Activated naive CD4-positive, alpha-beta T cell (primary cell): ENCODE measurements at places on chromosomes 4 and X.

- DNase-seq: no peak
These were observed 67.2 kb downstream of the FNIP2 start for GRCh38 chr4:158836002-158836369.

DNA sequence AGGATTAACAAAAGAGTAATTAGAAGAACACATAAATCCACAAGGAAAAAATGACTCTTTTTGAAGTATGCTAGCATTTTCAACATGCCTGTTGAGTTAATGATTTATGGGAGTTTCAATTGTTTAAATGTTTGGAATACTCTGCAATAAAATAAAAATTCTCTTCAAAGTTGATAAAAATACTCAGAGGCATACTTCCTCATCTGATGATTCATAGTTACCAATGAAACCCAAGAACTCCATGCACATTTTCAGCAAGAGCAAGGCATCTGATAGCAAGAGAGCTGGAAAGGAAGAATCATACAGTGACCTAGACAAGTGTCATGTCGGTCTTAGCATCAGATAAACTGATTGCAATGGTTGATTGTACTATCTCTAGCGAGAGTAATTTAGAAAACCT is 443.7 kb upstream of the ATOH1 start:
- no peak for DNase-seq

GRCh38 chrX:70089604-70090297 is 27.5 kb downstream of the OTUD6A start:
- DNase-seq: no peak

- no peak for DNase-seq
These were observed 694.5 kb upstream of the SLIT2 start for GRCh38 chr4:19557161-19557560.

GRCh38 chr4:152266831-152267480 is 268.9 kb downstream of the FBXW7 start:
- no peak for DNase-seq

DNA sequence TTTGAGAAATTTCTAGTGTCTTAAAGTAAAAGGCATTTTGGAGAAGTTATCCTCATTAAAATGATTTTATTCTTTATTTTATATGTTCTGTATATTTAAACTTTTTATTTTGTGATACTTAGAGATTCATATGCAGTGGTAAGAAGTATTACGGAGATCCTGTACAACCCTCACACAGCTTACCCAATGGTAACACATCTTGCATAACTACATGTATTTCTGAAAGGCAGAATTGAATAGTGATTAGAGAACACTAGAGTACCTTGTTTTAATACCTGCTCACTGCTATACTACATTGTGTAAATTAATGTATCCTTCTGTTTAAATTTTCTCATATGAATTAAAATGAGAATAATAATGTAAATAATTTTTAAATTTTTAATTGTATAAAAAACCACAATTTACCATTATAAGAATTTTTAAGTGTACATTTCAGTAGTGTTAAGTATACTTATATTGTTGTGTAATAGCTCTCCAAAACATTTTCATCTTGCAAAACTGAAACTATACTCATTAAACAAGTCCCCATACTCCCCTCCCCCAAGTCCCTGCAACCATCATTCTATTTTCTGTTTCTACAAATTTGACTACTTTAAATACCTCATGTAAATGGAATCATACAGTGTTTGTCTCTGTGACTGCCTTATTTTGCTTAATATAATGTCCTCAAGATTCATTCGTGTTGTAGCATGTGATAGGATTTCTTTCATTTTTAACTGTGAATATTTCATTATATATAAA is 45.4 kb downstream of the INTS12 start:
- DNase-seq: no peak

GRCh38 chr4:41745292-41746024 is 3.1 kb downstream of the PHOX2B start:
- DNase-seq: no peak

DNA sequence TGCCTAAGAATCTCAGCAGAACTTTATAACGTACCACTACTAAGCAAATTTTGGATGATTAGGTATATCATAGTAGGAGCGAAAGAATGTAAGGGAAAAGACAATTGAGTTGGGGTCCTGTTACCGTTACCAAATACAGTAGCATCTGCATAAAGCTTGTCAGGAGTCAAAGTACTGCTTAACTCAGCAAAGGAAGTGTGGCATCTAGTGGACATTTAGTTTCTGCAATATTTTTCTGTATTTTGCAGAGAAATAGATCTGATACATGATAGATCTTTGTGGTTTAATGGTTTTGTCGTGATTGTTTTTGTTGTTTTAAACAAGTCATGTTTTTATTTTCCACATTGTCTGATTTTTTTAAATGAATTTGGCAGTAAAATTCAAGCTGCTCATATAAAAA is 81.0 kb upstream of the SMARCAD1 start:
- no peak for DNase-seq

DNA sequence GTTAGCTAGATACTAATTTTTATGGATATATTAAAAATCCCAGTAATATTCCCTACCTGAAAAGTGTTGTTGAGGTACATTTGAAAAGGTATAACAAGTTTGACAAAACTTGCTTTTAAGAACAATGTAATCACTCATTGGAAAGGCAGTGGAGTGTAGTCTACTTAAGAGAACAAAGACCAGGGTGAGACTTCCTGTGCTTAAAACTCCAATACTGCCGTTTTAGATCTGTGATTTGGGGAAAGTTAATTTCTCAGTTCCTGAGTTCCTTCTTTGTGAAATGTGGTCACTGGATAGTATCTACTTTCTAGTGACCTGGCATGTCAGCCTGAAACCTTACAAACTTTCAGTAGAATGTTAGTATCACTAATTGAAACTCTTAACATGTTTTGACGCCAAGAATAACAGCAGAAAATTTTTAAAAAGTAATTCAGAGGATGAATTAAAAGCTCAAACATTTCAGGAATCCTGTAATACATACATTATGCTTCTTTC is 56.8 kb downstream of the PCDH7 start:
- DNase-seq: no peak

DNA sequence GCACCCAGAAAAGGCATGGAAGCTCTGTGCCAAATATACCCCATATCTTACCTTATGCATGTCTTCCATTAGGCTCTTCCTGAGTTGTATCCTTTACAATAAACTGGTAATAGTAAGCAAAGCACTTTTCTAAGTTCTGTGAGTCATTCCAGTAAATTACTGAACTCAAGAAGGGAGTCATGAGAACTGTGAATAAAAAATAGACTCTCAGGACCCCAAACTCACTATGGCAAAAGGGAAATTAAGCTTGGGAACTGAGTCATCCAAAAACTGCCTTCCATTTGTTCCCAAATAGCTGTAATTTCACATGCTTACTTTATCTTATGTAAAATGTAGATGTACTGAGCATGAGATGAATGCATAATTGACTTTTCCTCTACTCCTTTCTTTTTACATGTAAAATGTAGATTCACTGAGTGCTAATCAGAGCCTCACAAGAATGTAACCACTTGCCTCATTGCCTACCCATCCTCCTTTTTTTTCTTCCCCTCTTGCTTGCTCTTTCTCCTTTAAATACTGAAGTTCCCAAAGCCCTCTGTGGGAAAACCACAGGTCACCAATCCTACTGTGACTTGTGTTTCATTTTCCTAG is 8.1 kb downstream of the TCEAL3 start:
- no peak for DNase-seq

DNA sequence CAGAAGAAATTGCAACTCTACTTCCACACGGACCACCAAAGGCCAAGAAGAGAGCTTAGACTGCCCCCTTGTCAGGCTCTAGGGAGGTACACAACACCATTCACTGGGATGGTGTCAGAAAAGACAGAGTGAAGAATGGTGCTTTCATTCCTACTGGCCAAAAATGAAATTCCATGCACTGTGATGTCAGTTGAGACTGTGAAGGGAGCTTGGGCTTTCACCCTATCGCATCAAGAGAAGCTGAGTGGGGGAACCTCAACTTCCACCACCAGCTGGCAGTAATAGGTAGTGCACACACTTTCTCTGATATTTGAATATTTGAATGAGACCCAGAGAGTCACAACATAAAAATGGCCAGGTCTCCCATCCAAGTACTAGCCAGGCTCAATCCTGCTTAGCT is 65.9 kb downstream of the ZNF711 start:
- no peak for DNase-seq

- DNase-seq: no peak
These were observed 84.5 kb downstream of the WFS1 start for GRCh38 chr4:6354119-6354518.

DNA sequence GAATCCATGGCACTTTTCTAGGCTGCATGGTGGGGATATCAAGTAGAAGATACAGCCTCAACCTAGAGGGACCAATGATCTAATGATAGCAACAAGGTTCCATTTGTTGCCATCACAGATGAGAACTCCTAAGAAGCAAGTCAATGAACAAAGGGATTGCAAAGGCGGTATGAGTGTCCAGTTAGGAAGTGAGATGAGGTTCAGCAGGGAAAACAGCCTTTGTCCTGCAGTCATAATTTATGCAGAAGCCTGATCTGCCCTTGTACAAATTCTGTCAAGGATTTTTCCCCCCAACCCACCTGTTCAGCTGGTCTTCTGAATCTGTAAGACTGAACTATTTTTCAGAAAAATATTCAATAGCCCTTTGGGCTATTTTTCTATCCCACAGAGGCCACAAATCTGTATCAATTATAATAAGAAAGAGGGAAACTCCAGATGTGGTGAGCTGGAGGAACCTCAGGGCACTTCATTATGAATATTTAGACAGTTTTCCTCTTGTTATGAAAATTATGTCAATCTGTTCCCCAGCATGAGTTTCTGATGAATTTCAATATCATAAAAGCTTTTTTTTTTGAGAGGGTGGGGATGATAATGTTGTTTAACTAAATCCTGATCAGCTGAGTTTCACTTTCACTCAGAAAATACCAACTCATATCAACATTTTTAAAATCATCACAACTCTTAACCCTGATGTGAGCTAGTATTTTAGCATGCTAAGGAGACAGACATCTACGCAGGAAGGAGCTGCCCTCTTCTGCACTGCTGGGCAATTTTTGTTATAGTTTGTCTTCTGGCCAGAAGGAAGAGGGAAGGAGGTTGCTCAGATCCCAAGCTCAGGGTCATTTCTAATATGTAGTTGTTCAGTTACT is 127.2 kb upstream of the MAP3K15 start:
- DNase-seq: no peak

DNA sequence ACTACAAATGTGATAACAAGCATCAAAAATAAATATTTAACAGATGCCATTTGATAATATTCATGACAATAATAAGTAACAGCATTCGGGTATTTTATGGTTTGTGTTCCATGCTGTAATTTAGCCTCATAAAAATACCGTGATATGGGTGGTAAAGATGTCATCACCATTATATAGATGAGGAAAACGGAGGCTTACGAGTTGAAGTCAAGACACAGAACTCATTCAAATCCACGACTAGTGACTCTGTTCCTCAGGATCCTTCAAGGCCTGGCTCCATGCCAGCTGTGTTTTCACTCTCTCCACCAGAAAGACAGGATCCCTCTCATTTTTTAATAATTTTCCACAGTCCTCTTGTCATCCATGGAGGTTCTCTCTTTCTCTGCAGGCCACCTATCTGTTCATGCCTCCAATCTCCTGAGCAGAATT is 94.5 kb downstream of the APBB2 start:
- no peak for DNase-seq

DNA sequence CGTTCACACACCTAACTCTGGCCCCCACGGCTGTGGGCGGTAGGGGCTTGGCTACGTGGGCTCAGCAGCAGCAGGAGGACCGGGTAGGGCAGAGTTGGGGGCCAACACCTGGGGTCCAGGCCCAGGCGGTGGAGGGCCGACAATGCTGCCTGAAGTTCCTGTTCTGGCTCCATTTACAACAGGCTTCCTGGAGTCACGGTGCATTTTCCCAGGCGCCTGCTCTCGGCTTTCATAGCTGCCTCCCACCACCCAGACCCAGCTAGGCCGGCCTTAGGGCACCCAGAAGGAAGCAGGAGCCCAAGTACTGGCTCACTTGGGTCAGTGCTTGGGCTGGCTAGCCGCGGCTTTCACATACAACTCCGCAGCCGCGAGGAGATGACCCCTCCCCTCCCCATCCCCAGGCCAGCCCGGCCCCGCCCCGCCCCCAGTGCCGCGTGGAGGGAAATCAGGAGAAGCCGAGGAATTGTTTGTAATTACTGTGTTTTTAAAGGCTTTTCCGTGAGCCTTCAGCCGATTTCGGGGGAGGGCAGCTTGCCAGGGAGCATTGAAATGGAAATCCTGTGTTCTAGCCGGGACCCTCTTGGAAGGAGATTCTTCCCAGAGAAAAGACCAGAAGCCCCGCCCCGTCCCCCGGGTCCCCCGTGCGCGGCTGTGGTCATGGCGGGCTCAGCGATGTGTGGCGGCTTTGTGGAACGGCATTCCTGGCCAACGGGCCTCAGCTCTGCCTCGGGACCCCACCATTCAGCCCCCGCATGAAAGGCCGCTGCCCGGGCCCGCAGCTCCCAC is 28.5 kb downstream of the PJA1 start:
- DNase-seq: no peak

GRCh38 chr4:180422989-180423711 is 1820.1 kb upstream of the TENM3 start:
- DNase-seq: no peak

- DNase-seq: no peak
These were observed 65.2 kb upstream of the MTM1 start for GRCh38 chrX:150502979-150503897.

- DNase-seq: no peak
These were observed 158.8 kb downstream of the ADGRA3 start for GRCh38 chr4:22356987-22357596.

DNA sequence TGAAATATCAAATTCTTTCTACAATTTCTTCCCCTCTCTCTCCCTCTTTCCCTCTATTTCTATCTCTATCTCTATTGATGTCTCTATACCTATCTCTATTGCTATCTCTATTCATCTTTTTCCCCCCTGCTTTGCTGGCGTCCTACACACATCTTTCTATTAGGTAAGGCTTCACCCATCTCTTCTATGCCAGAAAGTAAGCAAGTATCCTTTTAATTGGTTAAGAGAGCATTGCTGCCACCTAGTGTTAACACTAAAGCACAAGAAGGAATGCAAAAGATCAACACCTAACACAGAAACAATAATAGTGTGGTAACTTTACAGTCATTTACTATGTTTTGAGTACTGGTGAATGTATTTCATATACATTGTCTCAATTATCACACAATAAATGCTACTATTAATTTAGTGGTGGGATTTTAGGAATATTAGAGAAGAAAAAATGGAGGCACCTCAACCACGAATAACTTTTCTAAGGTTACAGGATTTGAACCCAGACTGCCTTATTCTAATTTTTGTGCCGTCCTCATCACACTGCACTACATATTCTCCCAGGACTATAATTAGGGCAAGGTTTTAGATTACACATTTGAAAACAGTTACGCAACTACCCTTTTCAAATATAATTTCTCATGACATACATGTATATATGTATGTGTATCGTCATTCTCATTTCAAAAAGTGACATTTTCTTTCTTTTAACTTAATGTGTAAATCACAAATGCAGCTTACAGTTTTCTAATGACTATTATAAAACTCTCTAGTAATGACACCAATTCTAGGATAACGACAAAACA is 3.7 kb upstream of the C4orf36 start:
- DNase-seq: no peak

DNA sequence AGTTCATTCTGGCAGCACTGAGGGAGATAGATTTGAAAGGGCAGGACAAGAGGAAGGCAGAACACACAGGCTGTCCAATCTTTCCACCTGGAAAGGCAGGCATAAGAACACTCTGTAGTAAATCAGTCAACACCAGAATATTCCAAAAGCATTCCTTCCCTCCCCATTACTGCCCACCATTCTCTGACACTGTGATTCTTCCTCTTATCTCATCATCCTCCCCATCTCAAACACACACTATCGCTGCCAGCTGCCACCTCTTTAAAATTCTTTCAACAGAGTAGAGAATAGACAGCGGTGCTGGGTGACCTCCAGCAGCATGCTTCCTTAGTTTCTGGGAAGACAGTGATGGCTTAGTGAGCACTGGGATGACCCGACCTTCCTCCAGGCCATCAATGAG is 53.7 kb upstream of the MYOZ2 start:
- no peak for DNase-seq
